Mucosa of gallbladder (tissue), 1 donor: ENCODE measurements at places on chromosomes 7 and 10. TPM values are rescaled to one million over a fixed set of nuclear protein-coding genes. Genes with fewer than 3 reads are reported as not detected.
A peak's percentile ranks its signal among the peaks of the same experiment; 100 is the strongest.

GRCh38 chr7:84363741-84364140 lies 169.2 kb upstream of the SEMA3A start:
- DNase-seq = no peak

- no peak for DNase-seq
Observed at GRCh38 chr7:105097619-105098018, 83.6 kb downstream of the KMT2E start.

DNA sequence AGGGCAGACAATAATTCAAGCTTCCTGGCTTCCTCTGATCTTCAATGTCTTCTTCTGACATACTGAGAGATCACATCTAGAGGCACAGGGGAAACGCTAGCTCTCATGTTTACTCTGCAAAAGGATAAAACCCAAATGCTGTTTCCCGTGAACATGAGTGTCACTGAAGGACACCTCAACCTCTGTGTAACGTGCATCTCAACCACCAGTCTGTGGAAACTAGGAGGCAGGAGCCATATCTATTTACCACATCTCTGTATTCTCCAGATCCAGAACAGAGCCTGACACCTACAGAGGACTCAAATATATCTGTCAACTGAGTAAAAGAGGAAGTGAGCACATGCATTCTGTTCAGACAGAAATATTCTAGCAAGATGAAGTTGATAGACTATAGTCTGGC lies 140.3 kb upstream of the TARP start:
- DNase-seq = no peak

UCN3 gene
- 0.58 TPM for total RNA-seq

MMD2 gene
- not detected for total RNA-seq

DNA sequence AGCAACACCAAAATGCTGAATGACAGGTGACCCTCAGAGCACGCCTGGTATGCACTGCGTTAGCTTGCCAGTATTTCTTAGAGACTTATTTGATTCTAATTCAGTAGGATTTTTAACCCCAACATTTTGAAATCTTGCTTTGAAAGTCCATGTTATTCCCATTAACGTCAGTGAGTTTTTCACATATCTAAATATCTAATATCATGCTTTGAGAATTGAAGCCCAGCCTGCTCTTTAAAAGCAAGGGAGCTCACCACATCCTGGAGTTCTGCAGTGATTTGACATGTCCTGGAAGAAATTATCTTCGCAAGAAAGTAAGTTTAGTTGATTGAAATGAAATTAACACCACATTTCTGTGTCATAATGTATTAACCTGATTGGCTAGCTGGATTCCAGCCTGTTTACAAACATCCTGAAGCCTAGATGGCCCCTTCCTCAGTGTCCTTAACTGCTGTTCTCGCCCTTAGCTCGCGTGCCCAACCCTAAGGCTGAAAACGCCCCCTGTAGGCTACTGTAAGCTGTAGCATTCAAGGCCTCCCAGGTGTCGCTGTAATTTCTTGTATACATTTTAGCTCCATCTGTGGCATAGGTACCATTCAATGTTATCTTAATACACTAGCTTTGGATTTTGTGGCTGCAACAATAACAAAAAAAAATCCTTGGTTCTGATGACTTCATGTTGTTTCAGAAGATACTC lies 191.5 kb downstream of the MGMT start:
- DNase-seq = no peak

LEP gene
- total RNA-seq = not detected

DNA sequence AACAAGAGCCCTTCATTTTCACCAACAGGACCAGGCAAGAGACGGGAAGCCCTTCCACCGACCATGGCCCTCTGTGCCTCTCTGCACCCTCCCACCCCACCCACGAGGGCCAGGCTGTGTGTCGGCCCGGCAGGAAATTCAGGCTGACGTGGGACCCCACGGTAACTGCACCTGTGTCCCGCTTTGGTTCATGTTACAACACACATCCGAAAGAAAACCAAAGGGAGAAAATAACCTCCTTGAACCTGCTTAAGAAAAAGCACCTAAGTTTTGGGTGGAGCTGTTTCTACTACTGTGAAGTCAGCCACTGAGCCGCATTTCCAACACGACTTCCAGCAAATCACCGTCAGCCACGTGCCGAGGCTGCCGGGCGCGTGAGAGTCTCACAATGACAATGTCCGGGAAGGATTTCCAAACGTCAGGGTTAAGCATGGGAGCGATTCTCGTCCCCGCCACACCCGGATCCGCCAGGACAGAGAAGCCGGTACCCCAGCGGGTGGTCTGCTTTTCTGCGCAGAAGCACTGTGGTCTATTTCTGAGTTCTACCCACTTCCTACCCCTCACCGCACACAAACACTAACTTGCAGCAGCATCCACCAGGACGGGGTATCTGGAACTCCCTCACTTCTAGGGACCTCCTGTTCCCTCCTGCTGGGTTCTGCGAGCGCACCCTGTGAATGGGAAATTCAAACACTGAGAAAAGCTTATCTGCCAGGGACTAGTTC lies 36.6 kb downstream of the AMZ1 start:
- DNase-seq = no peak

STEAP4 gene
- 9.8 TPM for total RNA-seq

GRCh38 chr10:98023024-98023423 lies 7.4 kb downstream of the CRTAC1 start:
- DNase-seq = no peak

DNA sequence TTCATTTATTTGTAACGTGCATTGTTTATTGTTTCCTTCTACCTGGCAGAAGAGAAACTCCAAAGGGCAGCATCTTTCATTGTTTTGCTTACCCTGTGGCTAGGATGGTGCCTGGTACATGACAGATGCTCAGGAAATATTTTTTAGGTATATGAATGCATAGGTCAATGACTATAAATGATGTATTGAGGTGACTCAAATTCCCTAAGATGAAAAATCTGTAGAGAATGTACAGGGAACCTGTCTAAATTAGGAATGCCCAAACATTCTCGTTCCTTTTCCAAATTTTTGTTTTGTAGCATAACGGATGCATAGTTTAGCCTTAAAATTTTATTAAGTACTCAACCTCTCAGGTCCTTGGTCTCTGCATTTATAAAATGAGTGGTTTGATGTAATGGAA lies 71.6 kb downstream of the NRP1 start:
- no peak for DNase-seq

- no peak for DNase-seq
Observed at GRCh38 chr7:80135309-80136104, 876 bp downstream of the GNAI1 start.

DNA sequence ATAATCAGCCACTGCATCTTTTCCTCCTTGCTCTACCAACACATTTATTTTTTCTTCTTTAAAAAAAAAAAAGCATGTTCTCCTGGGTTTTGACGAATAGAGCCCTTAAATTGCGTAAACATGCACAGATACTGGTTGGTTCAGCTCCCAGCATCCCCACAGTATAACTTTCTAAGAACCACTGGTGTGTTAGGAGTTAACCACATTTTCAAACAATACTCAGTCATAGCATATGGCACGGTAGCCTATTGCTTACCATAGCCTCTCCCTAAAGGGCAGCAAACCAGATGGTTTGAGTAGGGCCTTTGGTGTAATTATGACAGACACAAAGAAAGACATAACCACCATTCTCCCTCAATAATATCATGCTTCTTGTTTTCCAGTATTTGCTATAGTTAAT lies 145.0 kb downstream of the LRRC4 start:
- no peak for DNase-seq

GRID2IP gene
- 0.86 TPM for total RNA-seq

DNA sequence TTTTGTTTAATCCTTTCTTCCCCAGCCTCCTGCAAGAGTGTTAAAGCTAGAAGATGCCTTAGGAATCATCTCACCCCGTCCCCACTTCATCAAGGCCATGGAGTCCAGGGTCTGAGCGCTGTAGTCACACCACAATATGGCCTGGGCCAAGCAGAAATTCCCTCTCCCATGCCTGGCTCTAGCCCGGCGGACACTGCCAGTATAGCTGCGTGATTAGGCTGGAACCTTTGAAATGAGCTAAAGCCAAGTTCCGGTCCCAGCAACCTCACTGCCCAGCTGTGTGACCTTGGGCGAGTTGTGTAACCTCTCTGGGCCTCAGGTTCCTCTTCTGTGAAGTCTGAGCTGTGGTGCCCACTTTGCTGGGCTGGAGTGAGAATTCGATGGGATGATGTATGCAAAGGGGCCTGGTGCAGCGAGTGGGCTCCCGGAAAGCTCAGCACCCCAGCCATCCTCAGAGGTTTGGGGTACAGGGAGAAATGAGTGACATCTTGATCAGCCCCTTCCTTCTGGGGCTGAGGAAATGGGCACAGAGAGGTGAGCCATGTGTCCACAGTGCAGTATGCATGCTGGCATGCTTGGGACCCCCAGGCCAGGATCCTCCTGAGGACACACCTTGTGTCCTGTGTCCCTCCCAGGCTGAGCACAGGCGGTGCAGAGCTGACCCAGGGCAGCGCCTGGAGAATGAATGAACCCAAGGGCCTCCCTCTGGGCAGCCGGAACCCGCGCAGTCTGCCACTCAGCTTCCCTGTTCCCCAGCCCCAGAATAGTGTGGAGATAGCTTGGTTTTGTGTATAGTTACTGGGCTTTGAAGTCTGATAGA lies 118.6 kb downstream of the ZMIZ1 start:
- no peak for DNase-seq

ATRNL1 gene
- 2.7 TPM for total RNA-seq

DOCK1 gene
- 44.9 TPM for total RNA-seq

- DNase-seq = peak; percentile 25
Observed at GRCh38 chr10:98270073-98270740, 2.2 kb upstream of the LOXL4 start.

- peak; percentile 50 for DNase-seq
Observed at GRCh38 chr7:6162331-6162620, 110.1 kb downstream of the CYTH3 start.

GRCh38 chr10:86354761-86355540 lies 11.6 kb downstream of the GRID1 start:
- DNase-seq = no peak

- no peak for DNase-seq
Observed at GRCh38 chr7:137501562-137501961, 158.0 kb upstream of the PTN start.

GDF2 gene
- total RNA-seq = not detected

- DNase-seq = no peak
Observed at GRCh38 chr10:131858118-131858515, 42.7 kb upstream of the PPP2R2D start.

GRCh38 chr7:43248961-43249822 lies 136.7 kb downstream of the HECW1 start:
- peak; percentile 11 for DNase-seq

DNA sequence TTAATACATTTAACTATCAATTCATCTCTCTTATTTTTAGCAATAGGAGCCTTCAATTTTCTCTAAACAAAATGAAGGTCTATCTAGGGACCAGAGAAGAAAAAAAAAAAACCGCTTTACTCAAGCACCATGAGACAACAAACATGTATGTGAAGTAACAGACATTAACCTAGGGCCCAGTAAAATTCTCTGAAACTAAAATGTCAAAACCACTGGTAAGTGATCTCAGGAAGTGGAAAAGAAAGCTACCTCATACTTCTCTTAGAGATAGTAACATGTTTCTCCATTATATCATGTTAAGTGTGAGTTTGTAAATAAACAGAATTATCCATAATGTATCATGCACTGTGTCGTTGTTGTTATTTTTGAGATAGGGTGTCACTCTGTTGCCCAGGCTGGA lies 35.4 kb upstream of the PTER start:
- DNase-seq = no peak

RHOBTB1 gene
- total RNA-seq = 16.8 TPM

GRCh38 chr7:144436500-144436899 lies 33.0 kb upstream of the NOBOX start:
- no peak for DNase-seq

CH25H gene
- 4.0 TPM for total RNA-seq

DNA sequence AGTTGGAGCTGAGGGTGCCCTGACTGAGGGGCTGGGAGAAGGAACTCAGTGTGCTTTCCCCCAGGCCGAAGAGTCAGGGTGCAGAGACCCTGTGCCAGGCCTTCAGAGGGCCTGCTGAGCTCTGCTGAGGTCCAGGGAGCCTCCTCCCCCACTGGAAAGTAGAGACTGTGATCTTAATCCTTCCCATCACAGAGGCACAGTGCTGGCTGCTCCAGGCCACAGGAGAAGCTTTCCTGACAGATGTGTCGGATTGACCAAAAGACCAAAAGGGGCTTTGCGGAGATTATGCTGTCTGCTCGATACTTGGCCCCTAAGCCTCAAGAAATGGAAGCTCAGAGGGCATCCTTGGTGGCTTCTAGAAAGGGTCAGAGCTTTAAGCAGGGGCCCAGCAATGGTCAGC lies 32.9 kb upstream of the BTRC start:
- DNase-seq = no peak

GRCh38 chr10:92822060-92822634 lies 26.2 kb upstream of the EXOC6 start:
- peak; percentile 35 for DNase-seq

DNA sequence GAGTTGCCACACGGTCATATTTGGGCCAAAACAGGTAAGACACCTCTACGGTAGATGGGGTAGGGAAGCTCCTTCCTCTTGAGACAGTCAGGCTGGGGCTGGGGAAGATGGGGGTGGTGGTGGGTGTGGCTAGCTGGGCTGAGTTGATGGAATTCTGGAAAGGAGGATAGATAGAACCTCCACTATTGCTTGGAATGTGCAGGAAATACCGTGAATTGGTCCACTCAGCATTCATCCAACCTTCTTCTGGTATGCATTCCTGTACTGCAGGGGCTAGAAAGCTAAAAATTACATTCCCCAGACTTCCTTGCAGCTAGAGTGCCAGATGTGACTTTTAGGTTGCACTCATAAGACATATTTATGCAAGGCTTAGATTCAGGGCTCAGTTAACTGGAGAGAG lies 24.8 kb downstream of the TLX1 start:
- DNase-seq = no peak

DOCK4 gene
- 26.1 TPM for total RNA-seq

DNA sequence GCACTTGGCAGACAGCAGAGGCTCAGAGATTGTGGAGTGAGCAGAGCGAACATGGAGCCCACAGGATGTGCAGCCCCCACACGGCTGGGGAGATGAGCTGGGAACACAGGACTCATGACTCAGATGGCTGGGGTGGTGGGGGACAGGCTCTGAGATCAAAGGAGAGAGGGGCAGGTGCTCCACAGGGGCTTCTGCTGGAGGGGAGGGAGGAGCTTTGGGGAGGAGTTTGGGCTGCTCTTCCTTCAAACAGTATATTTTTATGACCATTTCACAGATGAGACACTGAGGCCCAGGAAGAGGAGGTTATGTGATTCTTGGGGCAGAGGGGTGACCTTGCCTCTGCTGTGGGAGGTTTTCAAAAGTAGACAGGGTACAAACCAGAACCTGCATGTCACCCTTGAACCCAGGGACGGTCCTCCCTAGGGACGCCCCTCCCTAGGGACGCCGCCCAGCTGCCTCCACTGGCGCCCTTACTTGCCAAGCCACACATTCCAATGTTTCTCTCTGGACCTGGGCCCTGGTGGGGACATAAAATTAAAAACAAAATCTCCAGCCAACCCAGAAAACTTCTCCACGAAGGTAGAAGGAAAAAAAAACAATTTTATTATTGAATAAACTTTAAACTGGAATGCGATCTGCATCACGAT lies 981 bp upstream of the CRYGN start:
- DNase-seq = no peak

ANKRD1 gene
- total RNA-seq = 0.09 TPM

GRCh38 chr10:27717861-27718260 lies 27.8 kb downstream of the MKX start:
- no peak for DNase-seq

C1QL3 gene
- 0.09 TPM for total RNA-seq

GRCh38 chr7:107014387-107015023 lies 30.0 kb upstream of the PRKAR2B start:
- no peak for DNase-seq

GRCh38 chr10:93916257-93917063 lies 22.7 kb downstream of the SLC35G1 start:
- DNase-seq = no peak

GRCh38 chr10:14775656-14776055 lies 959 bp upstream of the FAM107B start:
- DNase-seq = no peak
